Camera-type eye (tissue), 1 donor: ENCODE measurements at places on chromosomes 1 and 21. TPM values are rescaled to one million over a fixed set of nuclear protein-coding genes. Genes with fewer than 3 reads are reported as not detected.

Gene TDRD5
- total RNA-seq, result 0.99 TPM

Gene CELA2A
- not detected for total RNA-seq

Gene FAM72D
- total RNA-seq, result 0.66 TPM

Gene CORT
- total RNA-seq, result 0.33 TPM

Gene AUNIP
- 1.3 TPM for total RNA-seq

Gene TMEM52
- 1.9 TPM for total RNA-seq

Gene RNF19B
- total RNA-seq, result 23.7 TPM

Gene C8A
- total RNA-seq, result not detected

Gene BRDT
- not detected for total RNA-seq

Gene SH2D1B
- total RNA-seq, result 0.33 TPM

Gene TMEM200B
- 8.6 TPM for total RNA-seq

Gene PDE4B
- 79.5 TPM for total RNA-seq

Gene CFAP107
- not detected for total RNA-seq

Gene DENND4B
- 33.4 TPM for total RNA-seq

Gene LCE3E
- not detected for total RNA-seq

Gene C1QC
- 18.2 TPM for total RNA-seq

Gene AADACL4
- total RNA-seq, result not detected
